ENCODE measurements at places on chromosomes 16 and 17.

GRCh38 chr17:74987909-74988711 lies 678 bp downstream of the CDR2L start:
- DNase-seq = no peak

- no peak for DNase-seq
Measured at GRCh38 chr17:5675625-5676421, 91.5 kb upstream of the NLRP1 start.

- no peak for DNase-seq
Measured at GRCh38 chr16:379183-379960, 2.4 kb downstream of the PGAP6 start.

- peak; percentile 55 for DNase-seq
Measured at GRCh38 chr16:84514874-84515835, 10.7 kb upstream of the MEAK7 start.

- no peak for DNase-seq
Measured at GRCh38 chr16:84614623-84614967, 3.3 kb downstream of the COTL1 start.

All from PC-9 (cell line).